ENCODE measurements at places on chromosomes 4 and X.

DNA sequence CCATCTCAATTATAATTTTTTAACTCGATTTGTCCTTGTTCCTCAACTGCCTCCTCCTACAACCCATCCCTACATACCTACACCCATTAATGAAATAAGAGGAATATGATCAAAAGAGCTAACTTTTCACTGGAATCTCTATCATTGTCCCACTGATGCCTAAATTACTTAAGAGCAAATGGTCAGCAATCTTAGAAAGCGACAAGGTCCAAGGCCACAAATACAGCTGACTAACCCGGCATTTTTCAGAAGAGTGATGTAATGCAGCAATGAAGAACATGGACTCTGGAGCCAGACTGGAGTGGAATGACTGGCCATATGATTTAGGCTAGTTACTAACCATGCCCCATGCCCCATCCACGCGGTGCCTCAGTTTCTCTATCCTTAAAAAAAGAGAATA lies 56.2 kb downstream of the PPA2 start:
- no peak for DNase-seq

GRCh38 chrX:112819813-112820212 lies 20.8 kb downstream of the AMOT start:
- DNase-seq, result no peak

- DNase-seq, result no peak
Measured at GRCh38 chrX:3465017-3465416, 118.6 kb upstream of the MXRA5 start.

DNA sequence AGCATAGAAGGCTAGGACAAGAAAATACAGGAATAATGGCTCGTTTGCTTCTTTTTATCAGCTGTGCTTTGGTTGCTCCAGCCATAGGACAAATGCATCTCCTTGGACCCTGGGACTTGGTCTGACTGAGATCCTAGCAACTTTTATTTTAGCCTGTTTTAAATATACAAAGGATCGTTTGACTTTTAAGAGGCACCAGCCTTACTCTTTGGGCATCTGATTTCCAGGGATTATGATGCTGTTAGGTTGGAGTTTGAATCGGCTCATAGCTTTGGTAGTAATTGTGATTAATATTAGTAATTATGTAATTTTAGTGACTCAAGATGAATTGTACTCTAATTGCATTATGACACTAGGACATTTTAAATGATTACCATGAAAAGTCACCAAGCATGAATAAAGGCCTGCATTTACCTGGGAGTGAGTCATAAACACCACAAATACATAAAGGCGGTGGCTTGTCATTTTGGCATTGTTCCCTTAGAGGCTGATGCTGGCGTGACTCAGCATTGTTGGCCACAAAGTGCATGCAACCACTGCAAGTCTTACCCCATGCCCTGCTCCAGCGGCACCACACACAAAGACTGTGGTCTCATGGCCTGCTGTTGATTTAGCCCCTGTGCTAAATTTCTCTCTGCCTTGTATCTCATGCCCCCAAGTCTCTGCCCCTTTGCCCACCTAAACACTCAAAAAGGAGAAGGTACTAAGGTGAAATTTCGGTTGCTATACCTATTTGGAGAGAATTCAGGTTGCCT lies 12.4 kb downstream of the GPAT3 start:
- DNase-seq, result peak; percentile 73

DNA sequence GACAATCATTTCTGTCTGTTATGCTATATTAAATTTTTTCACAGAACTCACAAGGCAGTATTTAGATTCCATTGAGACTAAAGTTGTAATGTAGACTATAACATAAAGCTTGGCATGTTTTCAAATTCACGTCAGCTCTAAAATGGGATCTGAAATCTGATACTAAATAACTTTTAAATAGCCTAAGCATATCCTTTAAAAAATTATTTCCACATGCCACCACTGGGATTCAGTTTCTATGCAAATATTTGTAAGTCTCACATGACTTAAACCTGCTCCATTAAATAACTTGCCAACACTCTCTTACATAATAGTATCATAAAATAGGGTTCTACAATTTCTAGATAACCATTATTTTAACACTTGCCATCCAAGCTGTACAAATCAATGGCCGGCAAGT lies 32.4 kb downstream of the KLHL8 start:
- DNase-seq, result no peak

DNA sequence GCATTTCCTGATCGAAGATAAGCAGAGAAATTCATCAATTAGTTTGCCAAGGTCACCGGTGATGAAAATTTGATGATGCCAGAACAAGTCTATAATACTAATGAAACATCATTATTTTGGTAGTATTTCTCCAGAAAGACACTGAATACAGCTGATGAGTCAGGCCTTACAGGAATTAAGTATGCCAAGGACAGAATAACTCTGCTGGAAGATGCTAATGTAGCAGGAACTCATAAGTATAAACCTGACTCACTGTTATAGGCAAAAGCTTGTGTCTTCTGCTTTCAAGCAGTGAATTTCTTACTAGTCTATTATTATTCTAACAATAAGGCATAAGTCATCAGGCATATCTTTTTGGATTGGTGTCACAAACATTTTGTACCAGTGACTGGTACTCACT lies 1825.1 kb upstream of the IGFBP7 start:
- no peak for DNase-seq

DNA sequence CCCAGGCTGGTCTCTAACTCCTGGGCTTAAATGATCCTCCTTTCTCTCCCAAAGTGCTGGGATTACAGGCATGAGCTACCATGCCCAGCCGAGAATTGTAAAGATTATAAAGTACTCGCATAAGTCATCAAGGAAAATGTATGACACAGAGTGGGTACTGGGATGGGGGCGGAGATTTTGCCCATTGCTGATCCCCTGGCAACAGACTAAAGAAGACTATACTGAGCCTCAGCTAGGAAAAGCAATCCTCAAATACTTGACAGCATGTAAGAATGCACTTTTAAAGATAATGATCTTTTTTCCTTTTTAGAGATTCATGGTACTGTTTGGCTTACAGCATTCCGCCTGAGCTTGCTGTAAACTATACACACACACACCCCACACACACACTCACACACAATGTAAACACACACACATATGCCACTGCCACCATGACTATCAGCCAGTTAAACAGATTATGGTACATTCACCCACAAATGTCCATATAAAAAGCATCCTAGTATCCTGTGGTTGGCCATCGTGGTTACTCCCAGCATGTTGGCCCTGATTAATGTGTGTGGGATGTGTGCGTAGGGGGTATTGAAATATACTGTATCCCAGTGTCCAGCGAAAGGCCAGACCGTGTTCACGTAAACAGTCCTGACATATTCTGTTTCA lies 113.0 kb downstream of the AMELX start:
- DNase-seq, result no peak

DNA sequence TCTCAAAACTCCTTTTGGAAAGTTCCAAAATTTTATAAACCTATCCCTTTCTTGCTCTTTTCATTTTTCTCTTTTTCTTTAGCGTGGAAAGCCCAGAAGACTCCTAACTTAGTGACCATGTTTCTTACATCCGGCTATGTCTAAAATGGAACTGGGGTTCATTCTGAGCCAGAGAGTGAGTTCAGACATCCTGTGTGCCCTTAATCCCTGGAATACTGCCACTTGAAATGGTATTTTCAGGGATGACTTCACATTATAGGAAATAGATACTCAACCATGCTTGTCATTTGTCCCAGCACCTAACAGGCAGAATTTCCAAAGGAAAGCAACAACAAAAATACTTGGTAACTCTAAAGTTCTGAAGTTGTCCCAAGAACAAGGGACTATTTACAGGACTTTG lies 379.6 kb downstream of the ARHGAP24 start:
- DNase-seq, result no peak

DNA sequence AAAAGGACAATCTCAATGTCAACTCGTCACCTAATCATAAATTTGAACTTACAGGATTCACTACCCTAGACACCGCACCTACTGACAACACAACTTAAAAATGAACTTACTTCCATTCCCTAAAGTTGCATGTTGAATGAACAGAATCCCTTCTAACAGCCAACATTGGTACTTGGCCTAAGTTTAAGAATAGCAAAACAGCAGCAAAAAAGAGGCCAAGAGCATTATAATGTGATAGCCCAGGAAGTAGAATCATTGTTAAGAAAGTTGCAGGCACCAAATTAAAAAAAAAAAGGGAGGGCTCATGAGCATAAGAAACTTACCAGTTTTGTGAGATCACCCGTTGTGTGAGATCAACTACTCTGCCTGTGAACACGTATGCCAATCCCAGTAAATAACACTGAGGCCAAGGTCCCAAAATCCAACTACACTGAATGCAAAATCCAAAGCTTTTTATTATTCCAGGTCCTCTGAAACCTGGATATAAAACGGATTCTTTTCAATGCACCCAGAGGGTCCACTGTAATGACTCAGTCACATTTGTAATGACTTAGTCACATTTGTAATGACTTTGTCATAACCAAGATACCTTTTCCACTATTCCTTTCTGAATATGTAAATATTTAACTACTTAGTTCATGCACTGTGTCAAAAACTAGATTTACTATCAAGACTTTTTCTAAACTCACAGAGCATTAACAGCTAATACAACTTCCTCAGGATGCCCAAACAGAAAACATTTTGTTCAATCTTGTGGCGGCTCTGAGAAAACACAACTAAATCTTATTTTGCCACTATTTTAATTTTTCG lies 6.8 kb downstream of the HNRNPDL start:
- DNase-seq, result peak; percentile 33

- DNase-seq, result no peak
Measured at GRCh38 chr4:173073939-173074500, 94.6 kb upstream of the GALNT7 start.

- DNase-seq, result no peak
Measured at GRCh38 chr4:154035341-154035740, 246.5 kb upstream of the SFRP2 start.

DNA sequence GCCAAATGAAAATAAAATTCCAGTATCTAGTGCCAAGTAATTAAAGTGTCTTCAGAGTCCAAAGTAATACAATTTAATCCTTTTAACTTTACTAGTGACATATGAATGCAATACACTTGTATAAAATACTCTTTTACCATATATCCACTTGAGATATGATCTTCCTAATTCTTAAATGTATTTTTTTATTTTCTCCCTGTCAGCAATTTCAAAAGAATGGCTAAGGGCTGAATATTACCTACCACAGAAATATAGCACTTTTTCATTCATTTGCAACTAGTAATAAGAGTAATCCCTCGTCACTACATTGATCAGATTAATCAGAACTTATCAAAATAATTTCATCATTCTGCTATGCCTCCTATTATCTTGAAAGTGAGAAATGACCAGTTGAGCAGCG lies 10.1 kb upstream of the TBX22 start:
- DNase-seq, result no peak

- no peak for DNase-seq
Measured at GRCh38 chr4:180465364-180465763, 1777.8 kb upstream of the TENM3 start.

DNA sequence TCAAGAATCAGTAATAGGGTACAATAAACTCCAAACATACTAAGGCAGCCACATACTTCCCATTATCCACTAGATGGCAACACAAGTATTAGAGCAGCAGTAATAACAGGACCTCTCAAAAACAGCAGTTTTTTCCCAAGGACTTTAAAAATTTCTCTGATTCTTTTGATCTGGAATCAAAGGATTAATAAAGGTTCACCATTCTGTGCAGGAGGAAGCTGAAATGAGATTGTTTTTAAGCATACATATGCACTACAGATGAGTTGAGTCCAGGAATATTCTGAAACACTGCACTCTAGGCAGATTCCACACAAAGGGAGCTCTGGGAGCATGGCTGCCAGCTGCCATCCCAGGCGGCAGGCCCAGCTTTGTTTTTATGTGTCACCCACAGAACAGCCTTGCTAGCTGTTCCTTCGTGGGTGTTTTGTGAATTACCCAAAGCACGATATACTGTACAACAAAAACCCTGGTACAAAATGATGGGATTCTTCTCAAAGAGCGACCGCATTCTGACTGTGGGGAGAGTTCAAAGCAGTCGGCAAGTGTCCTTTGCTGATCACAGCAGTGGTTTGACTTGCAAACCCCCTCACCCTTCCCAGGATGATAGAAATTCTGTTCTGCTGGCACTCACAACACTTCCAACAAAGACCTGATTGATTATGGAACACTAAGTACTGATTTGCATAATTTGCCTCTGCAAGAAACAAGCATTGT lies 61.0 kb downstream of the STX18 start:
- no peak for DNase-seq

DNA sequence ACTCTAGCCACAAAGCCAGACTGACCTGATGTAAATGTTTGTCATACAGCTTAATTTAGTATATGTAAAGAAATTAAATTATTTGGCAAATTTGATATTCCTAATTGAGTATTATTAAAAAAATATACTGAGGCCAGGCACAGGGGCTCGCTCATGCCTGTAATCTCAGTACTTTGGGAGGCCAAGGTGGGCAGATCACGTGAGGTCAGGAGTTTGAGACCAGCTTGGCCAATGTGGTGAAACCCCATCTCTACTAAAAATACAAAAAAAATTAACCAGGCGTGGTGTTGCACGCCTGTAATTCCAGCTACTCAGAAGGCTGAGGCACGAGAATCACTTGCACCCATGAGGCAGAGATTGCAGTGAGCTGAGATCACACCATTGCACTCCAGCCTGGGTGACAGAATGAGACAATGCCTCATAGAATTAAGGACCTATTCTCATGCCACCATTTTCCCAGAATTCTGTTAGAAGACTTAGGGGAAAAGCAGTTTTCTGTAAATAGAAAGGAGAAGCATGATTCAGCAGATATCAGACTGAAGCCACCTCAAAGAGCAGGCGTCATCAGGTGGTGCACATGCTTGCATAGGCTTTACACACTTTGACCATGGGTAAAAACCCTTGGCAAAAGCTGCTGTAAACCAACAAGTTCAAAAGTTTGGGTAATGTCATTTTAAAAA lies 6.1 kb downstream of the UBQLN2 start:
- DNase-seq, result no peak

GRCh38 chrX:65528705-65529340 lies 5.8 kb downstream of the LAS1L start:
- peak; percentile 3 for DNase-seq

DNA sequence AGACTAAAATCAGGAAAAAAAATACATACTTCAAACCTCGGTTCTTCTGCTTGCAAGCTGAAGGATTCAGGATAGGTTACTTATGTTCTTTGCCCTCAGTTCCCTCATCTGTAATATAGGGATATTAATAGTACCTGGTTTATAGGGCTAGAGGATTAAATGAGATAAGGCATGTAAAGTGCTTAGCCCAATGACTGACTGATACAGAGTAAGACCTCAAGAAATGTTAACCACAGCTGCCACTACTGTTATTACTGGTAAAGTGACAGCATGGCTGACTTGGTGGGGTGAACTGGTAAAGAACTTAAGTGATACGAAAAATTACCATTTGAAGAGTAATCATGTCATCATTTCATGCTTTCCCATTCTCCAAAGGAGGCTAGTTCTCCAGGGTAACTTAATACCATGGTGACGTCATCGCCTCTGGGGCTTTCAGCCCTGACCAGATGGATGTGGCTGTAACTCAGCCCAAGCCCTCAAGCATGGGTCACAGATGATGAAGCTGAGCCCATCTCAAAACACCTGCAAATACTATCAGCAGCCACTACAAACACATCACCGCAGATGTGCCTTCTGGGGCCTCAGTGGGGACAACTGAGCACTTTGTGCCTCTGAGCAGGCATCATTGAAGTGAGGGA lies 44.5 kb upstream of the SCML1 start:
- DNase-seq, result no peak

GRCh38 chr4:157701695-157701994 lies 471.2 kb downstream of the GASK1B start:
- DNase-seq, result no peak

- DNase-seq, result no peak
Measured at GRCh38 chr4:48031802-48032525, 15.4 kb downstream of the NIPAL1 start.

All from SW 1271 (cell line).